Hindlimb muscle (tissue), 1 donor: ENCODE measurements at places on chromosomes 16 and 17. TPM values are rescaled to one million over a fixed set of nuclear protein-coding genes. Genes with fewer than 3 reads are reported as not detected.
A peak's percentile ranks its signal among the peaks of the same experiment; 100 is the strongest.

The CLDN7 gene
- 1.6 TPM for polyA plus RNA-seq

The MT4 gene
- polyA plus RNA-seq = not detected

DNA sequence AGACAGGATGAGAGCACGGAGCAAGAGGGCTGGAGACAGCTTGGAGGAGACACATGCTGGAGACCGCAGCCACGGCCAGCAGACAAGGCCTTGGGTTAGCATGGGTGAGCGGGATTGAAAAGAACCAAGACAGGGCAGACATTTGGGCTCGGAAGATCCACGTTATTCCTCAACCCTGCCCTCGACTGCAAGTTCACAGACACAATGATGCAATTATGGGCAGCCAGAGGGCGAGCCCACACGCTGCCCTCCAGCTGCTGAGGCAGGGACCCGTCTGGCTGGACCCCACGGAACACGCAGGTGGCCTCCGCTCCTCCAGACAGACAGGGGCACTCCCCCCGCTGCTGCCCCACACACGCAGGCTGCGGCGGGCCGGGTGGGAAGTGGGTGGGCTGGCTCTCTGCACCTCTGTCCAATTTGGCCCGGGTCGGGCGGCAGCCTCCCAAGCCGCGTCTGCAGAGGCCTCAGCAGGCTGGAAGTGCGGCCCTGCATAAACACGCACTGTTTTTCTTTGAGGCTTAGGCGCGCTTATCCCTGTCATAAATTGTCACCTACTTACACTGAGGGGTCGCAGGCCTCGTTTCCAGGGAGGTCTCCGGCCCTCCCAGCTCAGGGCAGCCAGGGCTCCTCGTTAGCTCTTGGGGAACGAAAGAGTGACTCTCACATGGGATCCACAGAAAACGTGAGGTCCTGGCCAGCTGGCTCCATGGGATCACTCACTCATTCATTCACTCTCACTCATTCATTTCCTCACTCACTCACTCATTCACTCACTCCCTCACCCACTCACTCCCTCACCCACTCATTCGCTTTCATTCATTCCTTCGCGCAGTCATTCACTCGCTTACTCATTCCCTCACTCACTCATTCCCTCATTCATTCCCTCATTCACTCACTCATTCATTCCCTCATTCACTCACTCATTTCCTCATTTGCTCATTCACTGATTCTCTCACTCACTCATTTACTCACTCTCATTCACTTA, 303.9 kb downstream of the C16orf95 start:
- DNase-seq = no peak

- DNase-seq = peak; percentile 37
Observed at GRCh38 chr17:49217651-49218413, 7.3 kb downstream of the ABI3 start.

The KRTAP1-5 gene
- polyA plus RNA-seq = not detected

DNA sequence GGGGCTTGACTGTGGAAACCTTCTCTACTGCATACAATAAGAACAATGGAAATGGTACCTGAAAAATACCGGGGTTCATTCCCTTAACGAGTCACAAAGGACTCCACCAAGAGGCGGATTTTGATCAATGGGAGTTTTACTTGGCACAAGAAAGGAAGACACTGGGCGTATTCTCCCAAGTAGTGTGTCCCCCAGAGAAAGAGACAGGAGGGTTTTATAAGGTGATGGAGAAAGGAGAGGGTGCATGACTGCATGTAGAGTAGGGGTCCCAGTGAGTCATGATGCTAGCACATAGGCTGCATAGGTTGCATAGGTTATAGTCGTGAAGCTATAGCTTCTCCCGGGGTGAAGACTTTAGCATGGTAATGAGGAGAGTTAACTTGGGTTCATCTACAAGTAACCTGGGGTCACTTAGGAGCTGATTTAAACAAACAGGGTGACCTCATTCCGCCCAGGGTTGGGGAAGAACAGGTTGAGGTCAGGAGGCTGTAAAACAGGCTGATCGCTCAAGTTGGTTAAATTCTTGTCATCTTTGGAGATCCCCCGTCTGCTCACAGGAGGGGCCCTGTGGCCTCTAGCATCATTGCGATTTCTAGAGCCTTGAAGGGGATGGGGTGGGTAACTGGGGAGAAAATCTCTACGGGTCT, 1.5 kb downstream of the MPV17L start:
- DNase-seq = no peak

The ST6GALNAC1 gene
- polyA plus RNA-seq = 0.62 TPM

The SKAP1 gene
- polyA plus RNA-seq = 0.70 TPM

The ATP6V0C gene
- 129 TPM for polyA plus RNA-seq

The GDPD1 gene
- 1.8 TPM for polyA plus RNA-seq

GRCh38 chr17:18117982-18118975, 9.7 kb downstream of the MYO15A start:
- DNase-seq = no peak
